Gastroesophageal sphincter (tissue), 4 donors: ENCODE measurements at places on chromosomes 2 and 18. TPM values are rescaled to one million over a fixed set of nuclear protein-coding genes. Genes with fewer than 3 reads are reported as not detected.

- ATAC-seq: no peak
Measured at GRCh38 chr2:153476816-153477635, 1.5 kb downstream of the RPRM start.

GRCh38 chr2:150141226-150142001, 346.1 kb downstream of the RND3 start:
- ATAC-seq: no peak

- ATAC-seq: no peak
Measured at GRCh38 chr2:110858135-110858725, 125.9 kb downstream of the ACOXL start.

DNA sequence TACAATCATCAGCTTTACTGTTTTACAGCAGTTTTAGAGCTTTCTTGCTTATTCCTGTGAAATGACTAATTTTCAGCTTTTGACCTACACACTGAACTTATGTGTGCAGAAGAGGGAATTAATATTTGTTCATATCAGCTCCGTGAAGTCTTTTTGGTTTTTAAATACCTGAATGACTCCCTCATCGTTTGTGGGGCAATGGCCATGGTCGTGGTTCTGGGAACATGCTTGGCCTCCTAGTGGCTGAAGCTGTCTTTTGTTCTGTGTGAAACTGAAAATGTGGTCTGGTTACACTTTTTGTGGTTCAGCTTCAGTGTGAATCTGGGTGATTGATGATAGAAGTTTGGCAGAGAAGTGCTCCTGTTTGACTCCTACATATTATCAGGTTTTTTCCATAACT, 408.1 kb downstream of the THSD7B start:
- no peak for ATAC-seq

- no peak for ATAC-seq
Measured at GRCh38 chr2:47013383-47013782, 97.8 kb upstream of the MCFD2 start.

DNA sequence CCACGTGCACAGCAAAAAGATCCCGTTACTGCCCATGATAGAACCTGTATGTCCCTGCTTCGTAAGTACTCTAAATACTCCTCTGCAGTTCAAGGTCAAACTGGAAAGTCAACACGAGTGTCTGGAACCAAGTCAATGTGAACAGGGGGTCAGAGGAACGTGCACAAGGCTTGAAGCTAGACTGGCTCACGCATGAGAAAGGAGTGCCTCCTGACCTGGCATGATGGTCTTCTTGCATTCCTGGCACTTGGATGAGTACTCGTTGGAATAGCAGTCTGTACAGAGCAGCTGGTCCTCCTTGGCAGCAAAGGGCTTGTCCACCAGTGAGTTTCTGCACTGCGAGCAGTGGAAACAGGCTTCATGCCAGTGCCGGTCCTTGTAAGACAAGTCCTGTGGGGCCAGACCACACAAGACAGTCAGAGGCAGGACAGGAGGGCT, 25.5 kb downstream of the FHL2 start:
- ATAC-seq: peak; percentile 58

DNA sequence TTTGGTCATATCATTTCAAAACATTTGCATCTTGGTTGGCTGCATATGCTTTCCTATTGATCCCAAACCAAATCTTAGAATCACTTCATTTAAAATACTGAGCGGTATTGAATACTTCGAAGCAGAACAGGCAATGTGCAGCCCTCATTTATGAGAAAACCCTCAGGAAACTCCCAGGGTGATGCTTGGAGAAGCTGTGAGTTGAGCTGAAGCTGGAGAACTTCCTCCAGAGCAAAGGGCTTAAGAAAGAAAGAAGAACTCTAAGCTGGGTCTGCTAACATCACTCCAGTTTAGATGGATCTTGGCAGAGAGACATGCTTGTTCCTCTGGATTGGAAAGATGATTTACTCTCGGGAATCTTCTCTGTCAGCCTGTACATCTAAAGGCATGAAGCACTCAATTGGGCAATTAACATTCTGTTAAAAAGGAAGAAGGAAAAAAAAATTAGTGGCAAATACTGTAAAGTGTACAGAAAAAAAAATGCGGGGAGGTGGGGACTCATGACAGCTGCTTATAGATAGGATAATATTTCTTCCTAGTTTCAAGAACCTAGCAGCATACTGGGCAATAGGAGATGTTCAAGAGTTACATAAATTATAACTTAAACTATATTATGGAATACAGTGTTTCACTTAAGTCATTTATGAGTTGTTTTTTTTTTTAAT, 49.5 kb downstream of the ATIC start:
- ATAC-seq: no peak

- ATAC-seq: no peak
Measured at GRCh38 chr18:60090170-60090569, 190.4 kb downstream of the PMAIP1 start.

- no peak for ATAC-seq
Measured at GRCh38 chr18:13649397-13650390, 76.7 kb downstream of the FAM210A start.

DNA sequence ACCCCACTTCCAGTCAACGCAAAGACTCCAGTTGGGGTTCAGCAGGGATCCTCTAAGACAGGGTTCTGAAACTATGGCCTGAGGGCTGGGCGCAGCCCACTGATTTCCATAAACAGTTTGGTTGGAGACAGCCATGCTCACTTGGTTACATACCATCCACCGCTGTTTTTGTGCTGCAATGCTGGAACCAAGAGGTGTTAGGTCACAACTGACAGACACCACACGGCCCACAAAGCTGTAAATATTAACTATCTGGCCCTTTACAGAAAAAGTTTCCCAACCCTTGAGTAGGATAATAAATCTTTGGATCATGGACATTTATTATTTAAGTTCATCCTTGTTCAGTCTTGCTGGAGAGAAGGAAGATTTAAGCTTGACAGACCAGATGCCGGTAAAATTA, 8.4 kb upstream of the CD226 start:
- no peak for ATAC-seq

- peak; percentile 4 for ATAC-seq
Measured at GRCh38 chr2:96839875-96840850, 3.7 kb downstream of the ANKRD23 start.

GRCh38 chr2:229153951-229154350, 117.1 kb downstream of the PID1 start:
- no peak for ATAC-seq

DNA sequence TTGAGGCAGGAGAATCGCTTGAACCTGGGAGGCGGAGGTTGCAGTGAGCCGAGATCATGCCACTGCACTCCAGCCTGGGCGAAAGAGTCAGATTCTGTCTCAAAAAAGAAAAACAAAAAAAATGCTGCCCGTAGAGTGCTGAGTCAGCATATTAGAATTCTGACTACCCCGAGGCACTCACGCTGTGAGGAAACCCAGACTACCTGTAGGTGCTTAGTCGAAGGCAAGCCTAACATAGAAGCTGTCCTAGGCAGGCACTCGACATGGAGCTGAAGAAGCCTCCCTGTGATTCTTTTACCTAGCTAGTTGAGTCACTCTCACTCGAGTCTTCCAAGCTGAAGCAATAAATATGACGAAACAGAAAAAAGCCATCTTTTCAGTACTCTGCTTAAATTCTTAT, 1323.2 kb upstream of the DDX18 start:
- ATAC-seq: no peak

GRCh38 chr2:193537531-193537930, 1342.8 kb upstream of the TMEFF2 start:
- no peak for ATAC-seq

DNA sequence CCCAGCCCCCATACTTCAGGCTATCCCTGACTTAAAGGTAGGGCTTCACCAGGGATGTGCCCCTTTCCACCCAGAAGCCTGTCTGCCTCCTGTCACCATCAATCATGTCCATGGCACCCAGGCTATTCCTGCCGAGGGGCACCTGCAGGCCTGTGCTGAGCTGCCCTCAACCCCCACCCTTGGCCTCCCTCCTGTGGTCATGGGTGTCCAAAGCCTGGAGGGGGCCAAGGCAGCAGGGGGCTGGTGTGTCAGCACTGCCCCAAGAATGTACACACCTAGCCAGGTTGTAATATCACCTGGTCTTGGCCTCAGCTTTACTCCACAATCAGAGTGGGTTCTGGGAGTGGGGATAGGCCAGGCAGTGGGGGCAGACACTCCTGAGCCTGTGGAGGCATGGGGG, 69.3 kb downstream of the SUCLG1 start:
- ATAC-seq: no peak

DNA sequence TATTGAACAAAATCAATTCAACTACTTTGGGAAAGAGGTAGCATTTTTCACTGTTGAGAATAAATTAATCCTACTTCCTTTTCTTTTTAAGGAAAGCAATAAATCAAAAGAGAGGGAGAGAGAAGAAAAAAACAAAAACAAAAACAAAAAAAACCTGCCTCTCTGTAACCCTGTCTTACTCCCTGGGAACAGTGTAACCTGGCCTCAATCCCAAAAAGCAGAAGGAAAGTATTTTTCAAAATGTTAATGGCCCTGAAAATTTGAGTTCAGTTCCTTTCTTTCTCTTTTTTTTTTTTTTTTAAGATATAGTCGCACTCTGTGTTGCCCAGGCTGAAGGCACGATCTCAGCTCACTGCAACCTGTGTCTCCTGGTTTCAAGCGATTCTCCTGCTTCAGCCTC, 35.9 kb downstream of the RHOB start:
- no peak for ATAC-seq

GRCh38 chr18:62982600-62983251, 267.4 kb downstream of the PHLPP1 start:
- ATAC-seq: peak; percentile 61

GRCh38 chr2:20758997-20759396, 63.9 kb downstream of the LDAH start:
- ATAC-seq: no peak

DNA sequence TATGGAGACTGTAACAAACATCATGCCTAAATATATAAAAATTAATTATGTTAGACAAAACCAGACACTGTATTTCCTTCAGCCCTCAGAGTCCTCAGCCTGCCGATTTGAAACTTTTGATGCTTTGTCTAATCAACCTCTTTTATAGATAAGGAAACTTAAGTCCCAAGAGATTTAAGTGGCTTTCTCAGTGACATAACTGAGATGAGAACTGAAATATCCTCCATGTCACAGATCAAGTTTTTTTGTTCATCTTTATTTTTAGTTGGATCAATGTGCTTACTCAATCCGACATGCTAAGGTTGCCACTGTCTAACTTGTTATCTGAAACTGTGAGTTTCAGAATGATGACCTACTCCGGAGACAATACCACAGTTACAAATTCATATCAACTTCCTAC, 72.3 kb downstream of the BARD1 start:
- no peak for ATAC-seq

- no peak for ATAC-seq
Measured at GRCh38 chr2:11234309-11234708, 79.0 kb downstream of the SLC66A3 start.

- no peak for ATAC-seq
Measured at GRCh38 chr2:213121690-213122089, 29.7 kb downstream of the IKZF2 start.

Gene TDRD15
- total RNA-seq: not detected

Gene SLC38A11
- total RNA-seq: 3.5 TPM

Gene RTP5
- not detected for total RNA-seq

Gene NT5DC4
- 0.27 TPM for total RNA-seq

Gene CD8B
- total RNA-seq: 0.81 TPM

Gene RSAD2
- 7.0 TPM for total RNA-seq

Gene ANKRD53
- 0.93 TPM for total RNA-seq

Gene GKN2
- total RNA-seq: not detected
